ENCODE measurements at places on chromosomes 4 and X. TPM values are rescaled to one million over a fixed set of nuclear protein-coding genes. Genes with fewer than 3 reads are reported as not detected.

DNA sequence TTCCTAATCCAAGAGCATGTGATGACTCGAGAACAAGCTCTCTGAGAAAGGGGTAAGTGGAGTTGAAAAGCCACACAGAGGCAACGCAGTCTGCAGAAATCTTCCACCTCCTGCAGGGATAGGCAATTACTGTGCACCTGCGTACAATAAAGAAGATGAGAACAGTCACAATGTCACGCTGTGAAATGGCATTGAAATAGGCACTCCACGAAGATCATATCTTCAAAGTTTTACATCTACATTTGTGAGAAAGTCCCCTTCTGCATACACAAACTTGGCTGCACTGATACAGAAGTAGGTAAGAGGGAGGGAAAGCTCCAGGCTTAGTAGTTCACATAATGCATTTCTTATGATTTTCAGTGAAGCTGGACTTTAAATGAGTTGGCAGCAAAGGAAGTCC, 27.1 kb downstream of the DDX60L start:
- no peak for DNase-seq

SSX4 gene
- total RNA-seq, result not detected

- peak; percentile 83 for DNase-seq
Measured at GRCh38 chr4:122827258-122827878, 737 bp downstream of the FGF2 start.

KIF4A gene
- 0.10 TPM for total RNA-seq

DNA sequence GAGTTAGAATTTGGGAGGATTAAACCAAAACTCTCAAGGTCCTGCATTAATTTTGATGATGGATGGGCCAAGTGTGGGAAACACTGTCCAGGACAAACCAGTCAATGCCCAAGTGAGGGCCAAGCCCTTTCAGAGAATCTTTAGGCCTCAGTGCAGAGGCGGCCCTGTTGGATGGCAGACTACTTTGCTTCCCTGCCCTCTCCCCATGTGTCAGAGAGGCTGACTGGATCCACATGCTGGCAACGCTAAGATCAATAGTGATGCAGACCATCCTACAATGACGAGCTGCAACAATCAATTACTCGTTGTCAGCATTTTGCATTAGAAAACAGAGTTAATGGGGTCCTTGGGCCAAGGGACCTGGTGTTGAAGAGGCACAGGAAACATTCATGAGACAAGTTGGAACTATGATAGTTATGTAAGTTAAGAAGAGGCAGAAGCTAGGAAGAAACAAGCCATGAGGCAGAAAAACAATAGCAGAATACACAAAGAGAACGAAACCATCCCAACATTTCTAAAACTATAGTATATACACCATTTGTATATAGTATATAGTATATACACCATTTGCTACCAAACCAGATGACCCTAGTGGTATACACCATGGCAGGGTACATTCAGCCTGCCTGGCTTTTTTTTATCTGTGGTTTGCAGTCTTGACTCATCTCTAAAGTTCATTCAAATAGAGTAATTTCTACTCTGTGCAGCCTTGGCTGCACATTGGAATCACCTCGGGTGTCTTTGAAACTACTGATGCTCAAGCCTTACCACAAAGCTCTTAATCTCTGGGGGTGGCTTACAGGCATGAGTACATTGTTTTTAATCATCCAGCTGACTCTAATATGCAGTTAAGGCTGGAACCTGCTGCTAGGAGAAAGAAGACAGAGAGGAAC, 147.7 kb upstream of the GYPA start:
- DNase-seq, result no peak

DNA sequence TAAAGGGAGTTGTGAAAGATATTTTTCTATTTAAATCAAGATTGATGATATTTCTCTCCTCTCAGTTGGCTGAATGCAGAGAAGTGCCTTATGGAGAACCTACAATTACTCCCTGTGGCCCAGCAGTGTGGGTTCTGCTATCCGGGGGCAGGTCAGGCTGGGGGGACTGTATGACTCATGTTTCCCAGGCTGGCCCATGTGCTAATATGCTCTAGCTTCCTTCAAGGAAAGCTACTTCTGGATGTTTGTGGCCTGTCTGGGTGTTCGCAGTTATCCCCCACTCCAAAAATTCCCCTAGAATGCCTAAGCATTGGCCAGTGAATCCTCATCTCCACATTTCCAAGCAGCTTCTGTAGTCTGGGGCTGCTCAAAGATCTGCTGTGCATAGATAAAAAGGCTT, 58.9 kb upstream of the SPP1 start:
- DNase-seq, result no peak

- no peak for DNase-seq
Measured at GRCh38 chrX:73977542-73978169, 326.3 kb upstream of the ZCCHC13 start.

GPC3 gene
- total RNA-seq, result 13.5 TPM

DNA sequence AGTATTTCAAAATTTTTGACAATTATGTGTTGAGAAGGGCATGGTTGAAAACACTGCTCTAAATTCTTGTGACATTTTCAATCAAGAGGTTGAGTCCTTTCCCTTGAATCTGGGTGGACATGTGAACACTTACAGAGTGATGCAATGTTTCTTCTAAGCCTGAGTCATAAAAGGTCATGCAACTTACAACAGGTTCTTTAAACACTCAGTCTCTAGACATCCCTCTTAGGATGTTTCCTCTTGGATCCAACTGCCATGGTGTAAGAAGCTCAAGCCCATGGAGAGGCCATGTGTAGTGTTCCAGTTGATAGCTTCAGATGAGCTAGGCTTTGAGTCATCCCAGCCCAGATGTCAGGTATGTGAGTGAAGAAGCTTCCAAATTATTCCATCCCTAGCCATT, 232.2 kb upstream of the MAOA start:
- DNase-seq, result no peak

SULT1B1 gene
- 7.5 TPM for total RNA-seq

GRCh38 chr4:173332963-173333657, 1.0 kb downstream of the HMGB2 start:
- DNase-seq, result no peak

DNA sequence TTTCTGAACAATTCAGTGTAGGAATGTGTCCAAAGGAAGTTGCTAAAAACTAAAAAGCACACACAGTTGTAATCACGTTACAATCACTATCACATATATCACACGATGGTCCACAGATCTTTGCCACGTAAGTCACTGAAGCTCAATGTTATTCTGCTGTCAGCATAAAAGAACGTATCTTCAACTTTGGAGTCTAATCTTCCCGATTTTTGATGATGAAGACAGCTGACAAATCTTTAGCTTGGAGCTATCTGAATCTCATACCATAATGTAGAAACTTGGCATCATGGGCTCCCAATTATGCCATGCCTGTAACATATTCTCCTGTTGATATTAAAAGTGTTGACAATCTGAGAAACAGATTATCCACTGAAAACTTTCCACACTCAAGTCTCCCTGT, 158.4 kb downstream of the UBE2NL start:
- no peak for DNase-seq

OPN1MW gene
- total RNA-seq, result not detected

PPP2R2C gene
- 18.3 TPM for total RNA-seq

DNA sequence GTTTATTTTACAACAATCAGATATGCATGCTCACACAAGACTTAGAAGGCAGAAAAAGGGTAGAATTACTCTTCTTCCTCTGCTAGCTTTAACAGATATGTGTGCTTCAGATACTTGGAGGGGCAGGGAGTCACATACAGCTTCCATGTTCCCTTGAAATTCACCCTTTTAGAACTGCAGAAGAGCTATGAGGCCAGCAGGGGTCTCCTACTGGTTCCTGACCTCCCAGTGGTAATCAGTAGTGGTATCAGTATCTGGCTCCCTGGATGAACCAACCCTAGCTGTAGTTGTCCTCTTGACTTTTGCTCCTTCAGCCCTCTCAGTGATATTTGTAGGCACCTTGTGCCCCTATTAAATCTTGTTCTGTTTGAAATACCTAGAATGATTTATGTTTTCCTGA, 81.5 kb downstream of the RCHY1 start:
- no peak for DNase-seq

- no peak for DNase-seq
Measured at GRCh38 chr4:146095860-146096259, 79.7 kb upstream of the LSM6 start.

AMBN gene
- total RNA-seq, result not detected

DNA sequence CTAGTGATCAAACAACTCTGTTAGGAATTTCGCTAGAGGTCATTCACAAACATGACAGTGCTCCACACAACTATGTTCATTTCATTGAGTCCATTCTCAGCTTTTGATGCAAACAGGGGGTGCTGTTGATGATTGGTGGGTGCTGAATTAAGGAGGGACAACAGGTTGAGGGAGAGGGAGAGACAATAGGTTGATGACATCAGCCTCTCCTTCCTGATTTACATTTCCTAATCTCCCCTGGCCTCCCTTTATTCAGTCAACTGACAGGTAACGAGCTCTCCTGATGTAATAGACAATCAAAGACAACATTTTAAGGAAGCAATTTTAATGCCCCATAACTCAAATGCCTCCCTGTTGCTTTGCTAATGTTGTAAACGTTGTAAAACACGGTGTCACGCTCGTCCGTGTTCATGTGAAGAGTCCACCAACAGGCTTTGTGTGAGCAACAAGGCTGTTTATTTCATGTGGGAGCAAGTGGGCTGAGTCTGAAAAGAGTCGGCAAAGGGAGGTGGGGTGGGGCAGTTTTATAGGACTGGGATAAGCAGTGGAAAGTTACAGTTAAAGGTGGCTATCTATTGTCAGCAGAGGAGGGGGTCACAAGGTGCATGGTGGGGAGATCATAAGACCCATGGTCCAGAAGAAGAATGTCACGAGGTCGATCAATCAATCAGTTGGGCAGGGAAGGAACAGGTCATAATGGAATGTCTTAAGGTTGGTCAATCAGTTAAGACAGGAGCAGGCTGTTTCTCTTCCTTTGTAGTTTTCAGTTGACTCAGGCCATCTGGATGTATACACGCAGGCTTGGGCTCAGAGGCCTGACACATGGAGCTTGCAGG, 4.8 kb upstream of the GAR1 start:
- no peak for DNase-seq

GRCh38 chr4:167587361-167587760, 353.1 kb upstream of the SPOCK3 start:
- no peak for DNase-seq

DNA sequence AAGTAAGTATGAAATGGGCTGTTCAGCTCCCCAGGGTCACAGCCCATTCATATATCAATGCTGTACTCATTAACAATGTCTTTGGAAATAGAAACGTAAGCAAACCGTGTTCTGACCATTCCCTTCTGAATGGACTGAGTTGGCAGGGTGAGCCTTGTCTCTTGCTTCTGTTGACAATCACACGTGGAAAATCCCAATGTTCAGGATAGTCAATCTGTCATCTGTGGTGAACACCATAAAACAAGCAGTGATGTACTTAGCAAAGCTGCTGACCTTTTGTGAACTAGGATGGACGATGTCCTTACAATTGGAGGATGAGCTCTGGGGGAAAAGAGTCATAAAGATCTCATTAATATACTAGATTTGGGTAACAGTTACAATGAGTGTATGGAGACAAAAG, 109.6 kb upstream of the PAQR3 start:
- no peak for DNase-seq

GRCh38 chr4:182895791-182896292, 21.3 kb downstream of the DCTD start:
- DNase-seq, result no peak

- no peak for DNase-seq
Measured at GRCh38 chrX:43349363-43349762, 306.7 kb upstream of the MAOA start.

DNA sequence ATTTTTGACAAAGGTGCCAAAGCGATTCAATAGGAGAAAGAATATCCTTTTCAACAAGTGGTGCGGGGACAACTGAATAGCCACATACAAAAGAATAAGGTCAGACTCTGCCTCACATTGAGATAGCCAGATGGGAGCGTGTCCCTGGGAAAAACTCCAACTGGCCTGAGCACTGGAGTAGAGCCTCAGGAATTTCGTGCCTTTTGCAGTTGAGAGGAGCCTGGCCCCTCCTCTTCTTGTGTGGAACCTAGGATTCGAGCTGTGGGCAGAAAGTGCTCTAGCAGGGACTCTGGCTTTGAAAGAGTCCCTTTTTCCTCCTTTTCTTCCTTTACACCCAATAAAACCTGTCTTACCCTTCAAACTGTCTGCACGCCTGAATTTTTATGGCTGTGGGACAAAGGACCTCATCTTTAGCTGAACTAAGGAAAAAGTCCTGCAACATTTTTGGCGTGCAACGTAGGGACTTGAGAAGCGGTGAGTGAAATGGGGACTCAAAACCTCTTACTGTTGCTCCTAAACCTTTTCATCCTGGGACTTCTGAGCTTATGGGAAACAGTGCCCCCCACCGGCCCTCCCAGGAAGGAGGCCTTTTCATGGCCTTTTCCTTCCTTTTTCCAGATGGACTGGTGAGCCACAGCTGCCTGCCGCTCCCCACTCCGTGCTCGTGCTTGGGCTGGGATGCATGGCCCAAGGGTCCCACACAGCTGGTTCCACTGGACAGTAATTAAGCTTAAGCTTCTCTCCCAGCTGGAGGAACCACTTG, 68.6 kb downstream of the BMP15 start:
- DNase-seq, result no peak

ZNF182 gene
- 3.6 TPM for total RNA-seq

DNA sequence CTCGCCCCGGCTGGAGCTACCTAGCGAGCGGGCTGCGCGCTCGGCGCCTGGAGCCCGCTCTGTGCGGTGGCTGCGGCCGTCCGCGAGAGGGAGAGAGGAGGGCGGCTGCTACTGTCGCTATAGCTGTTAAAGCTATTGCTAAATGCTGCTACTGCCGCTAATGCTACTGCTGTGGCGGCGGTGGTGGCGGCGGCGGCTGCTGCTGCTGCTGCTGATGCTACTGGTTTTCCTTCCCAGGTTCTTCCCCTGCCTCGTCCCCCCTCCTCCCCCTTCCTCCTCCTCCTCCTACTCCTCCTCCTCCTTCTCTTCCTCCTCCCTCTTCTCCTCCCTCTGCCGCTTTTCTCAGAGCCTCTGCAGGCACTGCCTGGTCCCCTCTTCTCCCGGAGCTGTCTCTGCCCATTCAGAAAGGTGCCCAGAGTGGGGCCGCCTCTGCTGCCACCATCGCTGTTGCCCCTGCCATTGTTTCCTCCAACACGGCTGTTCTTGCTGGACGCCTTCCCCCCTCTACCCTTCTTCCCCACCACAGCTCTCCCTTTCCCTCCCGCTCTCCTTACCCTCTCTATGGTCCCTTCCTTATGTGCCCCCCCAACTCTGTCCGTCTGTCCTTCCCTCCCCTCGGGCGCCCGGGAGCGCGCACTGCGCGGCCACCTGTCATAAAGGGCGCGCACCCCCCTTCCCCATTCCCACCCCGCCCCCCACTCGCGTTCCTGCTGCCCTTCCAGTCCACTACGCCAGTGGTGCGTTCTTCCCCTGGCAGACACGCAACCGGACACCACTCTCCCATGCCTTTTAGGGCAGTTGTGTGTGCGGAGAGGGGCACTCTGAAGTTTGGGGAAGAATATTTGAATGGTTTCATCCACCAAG, at the start of gene NEXMIF:
Gene NEXMIF, minus strand, starts transcription at position 228 of the 864 bp plus-strand sequence.
- DNase-seq, result no peak

- DNase-seq, result no peak
Measured at GRCh38 chr4:38605753-38606586, 58.0 kb upstream of the KLF3 start.

- DNase-seq, result no peak
Measured at GRCh38 chr4:153733751-153734448, 25.9 kb downstream of the RNF175 start.
